Activated T-helper 1 cell treated with Interleukin-2 at 50 U/mL for 16 hours (primary cell): ENCODE measurements at places on chromosomes 2 and 18.

DNA sequence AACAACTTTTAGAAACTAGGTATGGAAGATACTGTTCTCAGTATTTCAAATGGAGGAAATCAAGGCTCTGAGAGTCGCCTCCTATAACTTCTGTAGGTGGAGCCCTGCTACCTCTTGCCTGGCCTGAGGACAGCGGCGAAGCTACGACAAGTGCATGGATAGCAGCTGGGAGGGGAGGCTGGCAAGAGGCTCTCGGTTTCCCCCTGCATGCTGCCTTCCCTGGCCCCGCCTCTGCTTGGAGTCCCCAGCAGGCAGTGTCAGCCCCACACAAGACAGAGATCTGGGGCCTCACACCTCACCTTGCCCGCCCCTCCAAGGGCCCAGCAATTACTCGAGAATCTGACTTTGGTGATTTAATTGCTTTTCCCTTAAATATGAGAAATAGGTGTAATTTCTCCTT, 107.6 kb upstream of the POU3F3 start:
- no peak for DNase-seq

- DNase-seq, result no peak
Measured at GRCh38 chr18:4142876-4143275, 312.2 kb downstream of the DLGAP1 start.

- DNase-seq, result no peak
Measured at GRCh38 chr2:26273501-26273900, 28.8 kb downstream of the HADHB start.

- DNase-seq, result no peak
Measured at GRCh38 chr2:19855542-19856431, 46.0 kb downstream of the TTC32 start.

GRCh38 chr2:148947299-148947698, 72.3 kb downstream of the KIF5C start:
- no peak for DNase-seq

DNA sequence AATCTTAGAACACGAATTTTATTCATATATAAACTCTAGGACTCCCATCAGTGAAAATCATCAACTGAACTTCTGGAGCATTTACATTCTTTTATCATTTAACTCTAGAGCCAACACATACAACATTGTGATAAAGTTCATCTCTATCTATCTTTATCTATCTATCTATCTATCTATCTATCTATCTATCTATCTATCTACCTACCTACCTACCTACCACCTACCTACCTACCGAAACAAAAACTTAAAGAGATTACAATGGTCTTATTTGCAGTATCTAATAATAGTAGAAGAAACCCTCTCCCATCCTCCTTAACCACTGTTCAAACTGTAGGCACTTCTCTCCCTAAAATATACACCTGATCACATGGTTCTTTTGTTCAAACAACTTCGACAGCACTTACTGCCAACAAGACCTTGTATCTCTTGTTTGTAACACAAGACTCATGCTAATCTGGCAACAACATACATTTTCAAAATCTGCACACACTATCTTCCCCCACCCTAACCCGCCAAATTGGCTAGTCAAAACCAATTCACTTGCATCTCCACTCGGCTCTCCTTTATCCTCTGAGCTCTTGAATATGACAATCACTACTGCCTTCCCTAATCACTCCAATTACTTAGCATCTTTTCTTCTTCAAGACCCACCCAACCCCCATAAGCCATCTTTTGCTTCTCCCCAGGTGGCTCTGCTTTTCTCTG, 69.0 kb downstream of the GORASP2 start:
- DNase-seq, result no peak

DNA sequence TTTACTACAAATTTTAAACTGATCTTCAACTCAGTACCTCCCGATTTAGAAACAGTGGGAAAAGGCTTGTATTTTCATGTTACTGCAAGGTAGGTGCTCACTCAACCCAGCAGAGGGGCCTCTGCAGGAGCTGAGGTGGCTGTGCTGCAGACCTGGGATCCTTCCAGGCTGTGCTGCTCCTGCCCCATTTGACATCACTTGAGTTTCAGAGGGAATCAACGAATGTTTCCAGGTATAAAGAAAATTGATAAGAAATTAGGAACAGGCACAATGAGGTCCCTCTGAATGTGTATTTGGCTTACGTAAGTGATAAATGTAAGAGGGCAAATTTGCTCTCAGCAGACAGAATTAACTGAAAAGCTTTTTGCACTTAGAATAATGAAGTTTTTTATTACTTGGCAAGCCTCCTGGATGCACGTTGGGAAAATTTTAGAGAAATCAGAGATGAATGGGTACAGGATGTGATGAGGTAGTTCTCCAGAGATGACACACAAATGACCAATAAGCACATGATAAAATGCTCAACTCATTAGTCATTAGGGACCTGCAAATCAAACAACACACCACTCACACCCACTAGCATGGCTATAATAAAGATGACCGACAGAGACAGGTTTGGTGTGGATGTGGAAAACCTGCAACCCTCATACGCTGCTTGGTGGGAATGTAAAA, 114.0 kb downstream of the NOL10 start:
- DNase-seq, result no peak

GRCh38 chr2:179861027-179861415, 391 bp downstream of the ZNF385B start:
- DNase-seq, result no peak

DNA sequence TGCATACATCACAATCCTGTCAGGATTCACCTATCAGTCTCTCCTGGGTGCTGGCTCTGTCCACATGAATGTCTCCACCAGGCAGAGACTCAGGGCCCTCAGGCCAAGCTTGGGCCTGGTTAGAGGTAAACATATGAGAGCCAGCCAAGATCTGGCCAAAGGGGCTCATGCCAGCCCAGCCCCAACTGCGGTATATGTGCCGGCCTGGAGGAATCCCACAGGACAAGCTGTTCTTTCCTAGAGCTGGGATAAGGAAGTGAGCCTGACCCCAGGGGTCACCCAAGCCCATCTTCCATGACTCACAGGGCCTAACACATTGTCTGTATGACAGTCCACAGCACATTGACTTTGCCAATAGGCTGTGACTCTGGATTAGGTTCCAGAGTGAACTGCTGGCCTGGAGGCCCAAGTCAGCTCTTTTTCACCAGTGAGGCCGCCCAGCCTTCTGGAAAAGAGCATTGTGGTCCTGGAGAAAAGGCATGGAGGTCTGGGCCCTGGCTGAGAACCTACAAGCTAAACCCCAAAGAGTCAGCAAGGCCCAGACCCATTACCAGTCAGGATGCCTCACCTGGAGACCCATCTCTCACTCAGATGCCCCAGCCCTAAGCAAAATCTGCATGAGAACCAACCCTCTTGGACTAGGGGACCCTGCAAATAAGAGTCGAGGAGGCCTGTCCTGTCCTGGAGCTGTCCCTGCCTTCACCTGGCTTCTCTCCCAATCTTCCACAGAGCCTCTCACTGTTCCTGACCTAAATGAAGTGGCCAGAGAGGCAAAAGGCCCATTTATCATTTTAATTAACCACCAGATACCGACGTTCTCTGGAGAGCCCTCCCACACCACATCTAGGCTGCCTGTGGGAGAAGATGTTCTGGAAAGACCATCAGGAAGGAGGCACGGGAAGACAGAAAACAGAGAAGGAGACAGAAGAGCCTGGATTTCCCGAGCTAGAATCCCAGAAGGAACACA, 120.9 kb upstream of the PKDCC start:
- no peak for DNase-seq

DNA sequence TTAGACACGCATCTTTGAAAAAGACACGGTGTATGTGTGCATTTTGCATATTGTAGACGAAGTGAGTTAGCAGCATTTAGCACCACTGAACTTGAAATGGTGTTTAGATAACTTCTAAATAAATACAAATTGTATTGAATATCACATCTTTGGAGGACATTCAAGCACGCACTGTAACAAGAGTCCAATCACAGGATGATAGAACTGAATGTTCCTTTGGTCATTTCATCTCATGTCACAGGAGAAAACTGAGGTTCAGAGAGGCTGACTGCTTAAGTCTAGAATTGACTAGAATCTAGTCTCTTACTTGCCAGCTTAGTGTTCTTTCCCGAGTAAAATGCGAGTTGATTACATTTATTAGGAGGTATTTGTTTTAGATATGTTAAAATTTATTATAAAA, 119.2 kb upstream of the CCDC195 start:
- no peak for DNase-seq

GRCh38 chr2:54274781-54275242, 18.8 kb upstream of the TSPYL6 start:
- no peak for DNase-seq

DNA sequence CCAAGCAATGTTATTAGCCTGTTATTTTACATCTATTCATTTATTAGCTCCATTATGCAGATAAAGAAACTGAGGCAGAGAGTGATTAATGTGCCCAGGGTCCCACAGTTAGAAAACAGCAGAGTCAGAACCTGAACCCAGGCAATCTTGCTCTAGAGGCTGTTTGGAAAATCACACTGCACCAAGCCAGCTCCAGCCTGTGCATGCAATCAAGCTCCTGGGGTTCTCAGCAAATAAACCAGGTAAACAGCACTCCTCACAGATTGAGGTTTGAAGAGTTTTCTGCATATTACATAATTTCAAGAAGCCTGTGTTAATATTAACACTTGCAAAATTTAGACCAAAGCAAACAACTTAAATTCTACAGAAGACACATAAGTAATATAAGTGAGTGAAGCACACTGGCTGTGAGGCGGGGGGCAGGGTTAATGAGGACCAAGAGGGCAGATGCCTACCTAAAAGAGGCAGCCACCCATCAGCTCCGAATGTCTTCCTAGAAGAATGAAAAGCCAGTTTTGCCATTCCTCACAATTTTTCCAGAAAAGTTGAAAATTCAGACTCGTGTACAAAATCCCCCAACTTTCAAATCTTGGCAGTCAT, 35.4 kb downstream of the CACNB4 start:
- no peak for DNase-seq

DNA sequence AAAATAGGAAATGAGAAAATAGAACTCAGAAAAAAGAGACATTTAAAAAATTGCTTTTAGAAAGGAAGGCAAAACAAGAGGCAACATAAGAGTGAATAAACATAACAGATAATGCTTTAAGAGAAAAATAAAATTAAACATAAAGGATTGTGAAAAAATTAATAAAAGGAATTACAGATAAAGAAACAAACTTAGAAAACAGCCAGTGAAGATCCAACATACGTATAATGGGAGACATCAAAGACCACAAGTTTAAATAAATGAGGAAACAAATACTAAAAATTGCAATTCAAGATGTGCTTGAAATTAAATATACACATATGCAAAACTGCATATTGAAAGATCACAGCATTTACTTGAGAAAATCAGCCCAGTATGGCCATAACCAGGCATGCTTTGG, 448.9 kb downstream of the NBAS start:
- DNase-seq, result no peak

- no peak for DNase-seq
Measured at GRCh38 chr2:233030-233429, 30.8 kb downstream of the SH3YL1 start.

GRCh38 chr2:127324635-127325034, 30.7 kb upstream of the ERCC3 start:
- DNase-seq, result no peak

DNA sequence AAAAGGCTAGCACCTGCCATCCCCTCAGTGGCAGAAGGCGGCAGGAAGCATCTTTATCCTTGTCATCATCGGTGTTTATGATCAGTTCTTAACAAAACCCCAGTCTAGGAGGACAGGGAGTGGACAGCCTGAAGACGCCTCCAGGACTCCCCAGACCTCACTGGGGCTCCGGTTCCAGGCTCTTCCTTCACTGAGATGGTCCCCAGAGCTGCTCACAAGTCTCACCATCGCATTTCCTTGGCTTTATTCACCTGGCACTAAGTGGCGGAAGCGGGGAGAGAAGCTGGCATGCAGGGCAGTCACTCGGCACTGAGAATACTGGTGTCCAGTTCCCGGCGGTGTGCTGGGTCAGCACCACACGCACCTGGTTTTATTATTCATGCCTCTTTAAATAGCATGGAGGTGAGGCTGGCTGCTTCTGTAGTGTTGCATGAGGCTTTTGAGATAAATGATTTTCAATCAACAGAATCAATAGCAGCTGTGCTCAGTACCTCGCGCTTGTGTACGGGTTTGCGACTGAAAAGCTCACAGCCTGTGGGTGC, 68.7 kb downstream of the CABLES1 start:
- DNase-seq, result no peak

- DNase-seq, result no peak
Measured at GRCh38 chr2:164755952-164756351, 85.7 kb downstream of the COBLL1 start.

- no peak for DNase-seq
Measured at GRCh38 chr2:230090967-230091366, 22.2 kb upstream of the SLC16A14 start.

- no peak for DNase-seq
Measured at GRCh38 chr18:50161597-50162205, 33.2 kb downstream of the MYO5B start.
